ENCODE measurements at places on chromosomes 11 and 22. TPM values are rescaled to one million over a fixed set of nuclear protein-coding genes. Genes with fewer than 3 reads are reported as not detected.

Gene GSTT2B
- total RNA-seq: 25.9 TPM

Gene OR8G5
- not detected for total RNA-seq

Gene TTC36
- total RNA-seq: 8.2 TPM

Gene NCAM1
- total RNA-seq: 203 TPM

Gene KIF18A
- 4.1 TPM for total RNA-seq

All from cardiac muscle cell (in vitro differentiated cells and primary cell).